Body of pancreas (tissue), 4 donors: ENCODE measurements at places on chromosomes 5 and 9.
A peak's percentile ranks its signal among the peaks of the same experiment; 100 is the strongest.

- no peak for DNase-seq
Observed at GRCh38 chr5:156836846-156837245, 13.2 kb upstream of the PPP1R2B start.

DNA sequence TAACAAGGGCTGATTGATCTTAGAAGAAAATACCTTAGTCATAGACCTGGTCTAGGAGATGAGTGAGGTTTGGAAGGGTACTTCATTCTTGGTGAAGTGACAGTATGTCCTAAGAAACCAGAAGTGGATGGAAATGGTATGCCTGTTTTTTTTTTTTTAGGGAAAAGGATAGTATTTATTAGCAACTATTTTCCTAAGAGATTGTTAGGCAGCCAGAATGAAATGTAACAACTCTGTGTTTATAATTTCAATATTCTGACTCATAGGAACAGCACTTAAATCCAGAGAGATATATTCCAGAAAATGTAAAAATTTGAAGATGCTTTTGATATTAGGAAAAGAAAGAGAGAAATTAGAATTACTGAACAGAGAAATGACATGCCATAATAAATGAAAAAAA is 21.2 kb upstream of the ARL14EPL start:
- no peak for DNase-seq

- no peak for DNase-seq
Observed at GRCh38 chr9:112997236-112997941, 14.6 kb downstream of the ZNF883 start.

DNA sequence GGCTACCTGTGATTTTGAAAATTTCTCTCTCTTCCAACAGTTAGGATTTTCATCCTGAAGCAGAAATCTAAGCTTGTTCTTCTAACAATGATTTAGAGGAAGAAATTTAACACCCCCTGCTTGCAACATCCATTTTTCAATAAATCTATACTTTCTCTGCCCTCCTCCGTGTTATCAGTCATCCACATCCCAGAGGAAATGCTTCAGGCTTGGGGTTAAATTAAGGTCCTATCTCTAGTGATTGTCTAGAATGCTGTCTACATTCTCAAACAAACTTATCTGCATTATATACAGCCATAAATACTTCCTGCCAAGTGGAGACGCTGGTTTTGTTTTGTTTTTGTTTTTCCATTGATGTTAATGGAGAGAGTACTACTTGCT is 371.0 kb downstream of the CSNK1G3 start:
- DNase-seq: no peak

- peak; percentile 76 for DNase-seq
Observed at GRCh38 chr9:95268681-95269080, 48.8 kb downstream of the FANCC start.

DNA sequence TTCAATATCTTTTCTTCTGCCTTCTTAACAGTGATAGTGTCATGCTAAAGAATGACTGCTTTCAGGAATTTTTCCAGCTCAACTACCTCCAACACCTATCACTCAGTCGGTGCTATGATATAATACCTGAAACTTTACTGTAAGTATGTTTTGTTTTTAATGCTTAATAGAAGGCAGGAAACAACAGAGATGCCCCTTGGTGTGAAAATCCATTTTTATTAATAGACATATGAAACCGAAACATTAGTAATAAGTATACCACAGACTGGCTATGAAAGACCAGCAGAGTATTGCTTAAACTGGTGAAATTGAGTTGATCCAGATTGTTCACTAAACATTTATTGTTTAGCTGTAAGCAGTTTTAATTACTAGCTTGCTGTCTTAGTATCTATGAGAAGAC is 25.2 kb downstream of the SKP2 start:
- DNase-seq: no peak

DNA sequence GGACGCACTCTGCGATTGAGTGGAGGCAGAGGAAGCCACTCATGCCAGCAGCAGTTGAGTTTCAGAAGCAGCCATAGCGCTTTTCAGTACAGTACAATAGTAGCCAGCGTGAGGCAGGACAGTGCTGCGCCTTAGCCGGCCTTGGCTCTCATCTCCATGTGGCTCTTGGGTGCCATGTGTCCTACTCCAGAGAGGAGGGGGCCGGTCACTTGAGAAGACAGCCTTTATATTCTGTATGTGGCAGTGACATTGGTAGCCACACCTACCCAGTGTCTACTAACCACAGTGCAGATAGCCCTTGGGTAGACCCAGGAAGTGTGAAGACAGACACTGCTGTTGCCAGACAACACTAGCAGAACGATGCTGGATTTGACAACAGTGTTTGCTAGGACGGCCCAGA is 42.3 kb downstream of the FAM78A start:
- DNase-seq: no peak

DNA sequence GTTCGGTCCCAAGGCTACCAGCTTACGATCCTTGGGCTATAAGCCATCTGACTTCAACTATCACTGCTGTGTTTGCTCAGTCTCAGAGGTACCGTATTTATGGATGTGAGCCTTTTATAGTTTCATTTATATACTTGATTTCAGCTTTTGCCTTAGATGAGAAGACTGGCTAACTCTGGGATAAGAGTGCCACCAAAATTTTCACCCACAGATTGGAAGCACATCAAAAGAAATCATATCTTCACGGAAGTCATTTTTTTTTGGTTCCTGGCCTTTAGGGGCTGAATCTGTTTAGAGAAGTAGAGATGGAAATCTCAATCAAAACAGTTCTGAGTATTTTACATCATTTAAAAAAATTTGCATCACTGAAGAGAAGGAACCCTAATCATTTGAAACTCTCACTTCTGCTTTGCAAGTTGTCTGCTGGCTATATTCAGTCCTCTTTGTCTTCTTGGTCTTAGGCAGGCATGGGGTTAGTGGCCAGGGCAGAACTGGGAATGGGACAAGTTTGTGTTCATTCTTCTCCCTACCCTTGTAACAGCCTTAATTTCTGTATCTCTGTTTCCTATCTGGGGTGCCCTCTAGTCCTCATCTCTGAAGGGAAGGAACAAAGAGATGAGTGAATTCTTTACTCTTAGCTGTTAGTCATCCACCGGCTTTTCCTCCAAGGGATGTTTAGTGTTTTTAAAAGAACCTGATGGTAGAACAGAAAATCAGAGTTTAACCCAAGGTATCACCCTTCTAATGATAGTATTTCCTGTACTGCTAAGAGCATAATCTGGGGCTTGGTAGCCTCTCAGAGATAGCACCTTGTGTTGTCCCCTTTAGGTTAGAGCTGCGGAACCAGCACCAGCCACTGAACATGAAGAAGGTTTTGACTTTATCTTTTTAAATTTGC is 14.1 kb upstream of the TNFAIP8 start:
- DNase-seq: no peak

DNA sequence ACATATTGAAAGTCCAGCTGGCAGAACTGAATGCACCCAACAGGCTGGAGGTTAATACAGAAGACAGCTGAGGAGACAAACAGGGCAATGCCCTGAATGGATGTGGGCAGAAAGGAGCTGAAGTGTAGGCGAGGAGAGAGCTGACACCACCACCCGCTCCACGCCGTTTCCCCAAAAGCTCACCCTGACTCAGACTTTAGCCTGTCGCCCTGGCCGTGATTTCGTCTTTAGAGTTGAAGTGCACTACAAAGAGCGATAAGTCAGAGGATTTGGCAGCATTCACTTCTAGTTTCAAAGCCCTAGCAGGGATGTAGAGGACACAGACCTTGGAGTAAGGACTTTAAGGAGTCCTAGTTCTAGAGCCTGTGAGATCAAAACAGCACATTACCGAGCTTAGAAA is 2.2 kb upstream of the ERAP1 start:
- no peak for DNase-seq

- no peak for DNase-seq
Observed at GRCh38 chr9:102986425-102986824, 8.7 kb upstream of the CYLC2 start.

GRCh38 chr5:55149308-55149795 is 10.6 kb upstream of the GPX8 start:
- no peak for DNase-seq

DNA sequence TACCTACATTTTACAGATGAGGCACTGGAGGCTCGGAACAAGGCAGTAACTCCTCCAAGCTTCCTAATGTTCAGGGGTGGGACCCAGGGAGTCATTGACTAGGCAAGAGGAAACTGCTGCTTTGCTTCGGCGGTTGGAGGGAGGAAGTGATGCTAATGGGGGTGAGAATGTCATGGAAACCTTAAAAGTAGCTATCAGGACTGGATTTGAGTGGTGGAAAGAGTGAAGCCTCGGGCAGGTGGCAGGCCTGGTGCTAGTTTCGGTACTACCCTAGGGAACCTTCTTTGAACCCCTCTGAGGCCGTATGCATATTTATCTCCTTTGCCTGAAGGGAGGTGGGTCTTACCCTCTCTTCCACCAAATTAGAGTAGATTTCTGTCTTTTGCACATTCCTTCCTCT is 1.6 kb downstream of the BSPRY start:
- no peak for DNase-seq

GRCh38 chr5:34533582-34534522 is 122.3 kb upstream of the RAI14 start:
- no peak for DNase-seq

GRCh38 chr9:4386819-4387218 is 87.0 kb upstream of the GLIS3 start:
- DNase-seq: no peak

GRCh38 chr5:173217626-173218397 is 17.2 kb downstream of the NKX2-5 start:
- no peak for DNase-seq

GRCh38 chr5:175471196-175471595 is 7.2 kb upstream of the SFXN1 start:
- DNase-seq: no peak

DNA sequence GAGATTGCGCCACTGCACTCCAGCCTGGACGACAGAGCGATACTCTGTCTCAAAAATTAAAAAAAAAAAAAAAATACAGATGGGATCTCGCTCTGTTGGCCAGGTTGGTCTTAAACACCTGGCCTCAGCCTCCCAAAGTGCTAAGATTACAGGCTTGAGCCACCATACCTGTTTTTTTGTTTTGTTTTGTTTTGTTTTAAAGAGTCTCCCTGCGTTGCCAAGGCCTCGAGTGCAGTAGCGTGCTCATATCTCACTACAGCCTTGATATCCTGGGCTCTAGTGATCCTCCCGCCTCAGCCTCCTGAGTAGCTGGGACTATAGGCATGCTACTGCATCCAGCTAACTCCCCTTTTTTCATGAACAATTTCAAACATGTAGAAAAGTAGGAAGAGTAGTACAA is 7.2 kb downstream of the ATP6V0E1 start:
- no peak for DNase-seq

- no peak for DNase-seq
Observed at GRCh38 chr5:119943148-119943547, 313.8 kb downstream of the FAM170A start.

DNA sequence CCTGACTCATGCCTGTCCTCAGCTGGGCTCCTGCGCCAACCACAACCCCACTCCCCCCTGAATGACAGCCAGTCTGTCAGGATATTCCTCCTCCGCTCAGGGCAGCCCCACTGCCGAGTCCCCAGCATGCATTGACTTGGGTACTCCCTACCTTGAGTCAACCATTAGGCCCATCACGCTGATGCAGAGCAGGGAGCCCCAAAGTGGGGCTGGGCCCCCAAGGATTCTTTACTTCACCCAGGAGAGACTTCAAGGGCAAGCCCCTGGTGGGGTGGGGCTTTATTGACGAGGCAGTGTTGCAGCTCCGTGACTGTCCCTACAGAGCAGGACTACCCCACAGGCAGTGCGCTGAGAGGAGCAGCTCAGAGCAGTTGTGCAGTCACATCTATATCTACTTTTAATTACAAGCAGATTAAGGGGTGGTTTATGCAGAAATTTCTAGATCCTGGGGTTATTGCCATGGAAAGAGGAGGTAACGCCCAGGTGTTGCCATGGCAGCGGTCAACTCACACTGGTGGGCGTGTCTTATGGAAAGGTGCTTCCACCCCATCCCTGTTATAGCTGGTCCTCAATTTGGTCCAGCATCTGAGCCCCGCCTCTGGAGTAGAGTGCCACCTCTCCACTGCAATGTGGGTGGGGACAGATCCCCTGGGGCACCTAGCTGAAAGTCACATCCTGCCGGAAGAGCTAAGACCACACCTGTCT is 32.1 kb upstream of the FCN1 start:
- DNase-seq: no peak

- peak; percentile 91 for DNase-seq
Observed at GRCh38 chr9:136546697-136547501, 1.1 kb upstream of the NOTCH1 start.

DNA sequence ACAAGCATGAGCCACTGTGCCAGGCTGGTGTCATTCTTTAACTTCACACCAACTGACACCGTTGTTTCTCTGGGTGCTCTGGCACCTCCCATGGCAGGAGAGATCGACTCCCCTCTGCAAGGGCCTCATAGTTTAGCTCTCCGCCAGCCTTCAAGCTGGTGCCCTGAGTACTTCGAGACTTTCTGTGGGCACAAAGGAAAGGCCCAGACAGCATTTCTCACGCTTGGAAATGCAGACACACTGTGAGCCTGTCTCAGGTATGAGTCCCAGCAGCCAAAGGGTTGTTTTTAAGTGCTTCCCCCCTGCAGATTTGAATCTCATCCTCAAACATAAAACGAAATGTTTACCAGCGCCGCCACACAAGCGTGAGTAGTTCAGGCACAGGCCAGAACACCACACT is 11.1 kb upstream of the TCF7 start:
- DNase-seq: no peak

DNA sequence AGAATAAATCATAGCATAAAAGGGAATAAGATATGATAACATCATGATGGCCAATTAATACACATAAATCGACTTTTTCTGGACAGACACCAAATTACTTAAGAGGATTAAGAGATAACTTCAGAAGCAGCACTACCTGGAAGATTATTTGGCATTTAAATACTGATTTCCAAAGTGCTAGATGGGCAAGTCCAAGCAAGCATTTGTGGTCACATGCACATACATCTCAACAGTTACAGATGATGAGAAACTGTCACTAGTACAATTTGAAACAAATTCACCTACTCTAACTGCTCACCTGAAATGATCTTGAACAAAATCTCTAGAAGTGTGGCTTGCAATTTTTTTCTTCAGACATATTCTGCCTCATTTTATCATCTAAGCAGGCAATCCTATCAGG is 26.8 kb upstream of the RASGEF1C start:
- DNase-seq: no peak

DNA sequence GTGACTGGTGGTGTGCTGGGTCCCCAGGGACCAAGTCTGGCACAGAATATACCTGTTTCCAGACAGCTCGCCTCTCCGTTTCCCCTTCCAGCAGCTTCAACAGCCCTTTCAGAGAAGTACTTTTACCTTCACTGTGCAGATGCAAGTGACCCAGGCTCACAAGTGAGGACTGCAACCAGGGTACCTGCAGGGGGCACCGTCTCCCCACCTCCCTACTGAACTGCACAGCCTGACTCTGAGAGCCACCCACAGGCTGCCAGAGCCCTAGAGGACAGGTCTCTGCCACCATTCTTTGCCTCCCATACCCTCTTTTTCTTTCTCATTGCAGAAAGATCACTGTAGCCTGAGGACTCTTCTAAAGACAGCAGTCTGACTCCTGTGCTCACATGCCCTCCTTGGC is 15.4 kb downstream of the IL9 start:
- DNase-seq: no peak

- no peak for DNase-seq
Observed at GRCh38 chr5:129971714-129972113, 67.4 kb downstream of the CHSY3 start.

GRCh38 chr5:160618286-160618685 is 196.6 kb downstream of the PTTG1 start:
- no peak for DNase-seq
